ENCODE measurements at places on chromosomes 16 and 17. TPM values are rescaled to one million over a fixed set of nuclear protein-coding genes. Genes with fewer than 3 reads are reported as not detected.

RNF222 gene
- not detected for polyA plus RNA-seq

SCNN1B gene
- not detected for polyA plus RNA-seq

OR4D2 gene
- not detected for polyA plus RNA-seq

PYY gene
- polyA plus RNA-seq: not detected

CCL3 gene
- not detected for polyA plus RNA-seq

CFAP20 gene
- 36.3 TPM for polyA plus RNA-seq

TPSB2 gene
- polyA plus RNA-seq: not detected

NUPR1 gene
- 108 TPM for polyA plus RNA-seq

CMTM4 gene
- 19.2 TPM for polyA plus RNA-seq

- no peak for DNase-seq
Measured at GRCh38 chr17:60169921-60170817, 20.4 kb downstream of the CA4 start.

DNA sequence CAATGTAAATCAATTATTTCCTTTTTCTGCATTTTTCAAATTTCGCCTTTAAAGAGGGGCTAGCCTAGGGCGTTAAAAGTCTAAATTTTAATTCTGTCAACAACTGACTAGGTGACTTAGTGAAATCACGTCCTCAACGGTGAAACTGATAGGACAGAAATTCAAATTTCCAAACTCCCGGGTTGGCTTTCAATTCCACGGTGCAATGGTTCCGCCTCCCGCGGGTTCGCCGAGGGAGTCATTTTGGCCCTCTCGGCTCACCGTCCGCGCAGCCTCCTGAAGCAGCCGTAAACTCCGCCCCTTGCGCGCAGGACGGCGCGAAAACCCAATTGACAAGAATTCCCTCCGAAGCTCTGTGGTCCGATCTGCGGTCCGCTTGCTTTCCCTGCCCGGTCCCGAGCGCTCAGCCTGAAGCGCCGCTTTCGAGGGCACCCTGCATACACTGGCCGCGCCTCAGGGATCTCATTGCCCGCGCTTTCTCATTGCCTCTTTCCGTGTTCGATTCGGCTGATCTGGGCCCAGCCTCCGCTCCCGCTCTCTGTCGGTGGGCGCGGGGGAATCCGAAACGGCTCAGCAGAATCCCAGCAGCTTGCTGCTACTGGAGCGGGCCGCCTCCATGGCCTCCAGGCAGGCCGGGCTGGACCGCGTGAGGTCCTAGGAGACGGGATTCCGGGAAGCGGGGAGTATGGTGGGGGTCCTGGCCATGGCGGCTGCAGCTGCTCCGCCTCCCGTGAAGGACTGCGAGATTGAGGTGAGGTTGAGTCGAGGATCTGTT lies at the start of gene ATAD5:
Gene ATAD5 (plus strand): TSS at position 304 of the 775 bp plus-strand sequence. CDS start 382 bp downstream, at position 686.
- peak; percentile 70 for DNase-seq

- DNase-seq: no peak
Measured at GRCh38 chr17:81511804-81512561, 616 bp downstream of the ACTG1 start.

DNA sequence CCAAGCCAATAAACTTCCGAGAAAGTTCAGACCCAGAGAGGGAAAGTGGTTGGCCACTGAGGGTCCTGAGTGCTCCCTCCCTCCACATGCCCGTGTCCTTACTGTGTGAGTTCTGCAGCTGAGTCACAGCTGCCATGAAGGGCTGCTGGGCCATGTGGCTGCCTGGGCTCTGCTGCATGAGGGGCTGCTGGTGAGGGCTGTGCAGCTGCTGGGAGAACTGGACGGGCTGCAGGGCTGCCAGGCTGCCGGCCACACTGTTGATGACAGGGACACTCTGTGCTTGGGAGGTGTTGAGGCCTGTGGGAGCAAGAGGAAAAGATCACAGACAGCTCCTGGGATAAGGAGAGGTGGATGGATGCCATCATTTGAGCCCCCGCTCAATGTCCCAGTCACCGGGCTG lies 44.0 kb downstream of the HNF1B start:
- no peak for DNase-seq

GRCh38 chr17:49510059-49510719 lies 15.1 kb downstream of the NGFR start:
- DNase-seq: no peak

DNA sequence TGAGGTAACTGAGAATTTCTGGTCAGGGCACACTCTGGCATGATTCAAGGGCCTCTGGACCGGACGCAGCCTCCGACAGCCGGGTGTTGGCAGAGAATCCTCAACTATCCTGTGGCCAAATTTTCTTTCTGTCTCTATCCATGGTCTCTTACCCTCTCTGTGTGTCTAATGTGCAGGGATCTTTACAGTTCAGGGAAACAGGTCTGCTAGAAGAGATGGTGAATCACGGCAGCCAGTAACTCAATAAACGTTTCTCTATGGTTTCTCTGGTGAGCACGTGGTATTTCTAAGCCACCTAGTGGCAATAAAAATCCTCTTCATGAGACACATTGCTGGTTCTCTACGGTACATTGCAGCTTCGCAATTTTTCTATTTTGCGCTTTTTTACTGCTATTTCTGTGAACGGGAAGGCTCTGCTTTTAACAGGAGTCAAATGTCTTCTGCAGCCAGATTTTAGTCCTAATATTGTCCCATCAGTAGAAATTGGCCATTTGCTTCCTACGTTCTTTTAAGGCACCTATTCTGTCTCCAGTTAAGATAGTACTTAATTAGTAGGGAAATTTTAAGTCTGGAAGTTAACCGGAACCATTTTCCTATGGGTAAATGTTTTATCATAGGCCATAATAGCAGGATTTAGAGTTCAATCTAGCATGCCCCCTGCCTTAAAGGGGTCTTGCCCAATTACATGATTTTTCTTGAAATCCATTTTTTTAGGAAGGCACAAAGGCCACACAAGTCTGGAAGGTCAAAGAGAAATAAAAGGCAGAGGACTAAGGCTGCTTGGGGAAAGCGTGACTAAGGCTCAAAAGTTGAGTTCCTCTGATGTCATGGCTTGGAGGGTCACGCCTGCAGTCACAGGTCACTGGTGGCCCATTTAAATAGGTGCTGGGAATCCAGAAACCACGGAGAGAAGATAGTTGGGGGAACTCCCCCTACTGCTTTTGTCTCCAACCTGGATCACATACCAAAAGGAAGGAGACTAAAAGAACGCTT lies 31.5 kb downstream of the QPRT start:
- peak; percentile 48 for DNase-seq

- DNase-seq: no peak
Measured at GRCh38 chr16:48596326-48596725, 13.7 kb downstream of the N4BP1 start.

GRCh38 chr17:75731716-75732498 lies 10.6 kb downstream of the ITGB4 start:
- DNase-seq: no peak

- DNase-seq: no peak
Measured at GRCh38 chr17:14359163-14360020, 58.5 kb downstream of the HS3ST3B1 start.

DNA sequence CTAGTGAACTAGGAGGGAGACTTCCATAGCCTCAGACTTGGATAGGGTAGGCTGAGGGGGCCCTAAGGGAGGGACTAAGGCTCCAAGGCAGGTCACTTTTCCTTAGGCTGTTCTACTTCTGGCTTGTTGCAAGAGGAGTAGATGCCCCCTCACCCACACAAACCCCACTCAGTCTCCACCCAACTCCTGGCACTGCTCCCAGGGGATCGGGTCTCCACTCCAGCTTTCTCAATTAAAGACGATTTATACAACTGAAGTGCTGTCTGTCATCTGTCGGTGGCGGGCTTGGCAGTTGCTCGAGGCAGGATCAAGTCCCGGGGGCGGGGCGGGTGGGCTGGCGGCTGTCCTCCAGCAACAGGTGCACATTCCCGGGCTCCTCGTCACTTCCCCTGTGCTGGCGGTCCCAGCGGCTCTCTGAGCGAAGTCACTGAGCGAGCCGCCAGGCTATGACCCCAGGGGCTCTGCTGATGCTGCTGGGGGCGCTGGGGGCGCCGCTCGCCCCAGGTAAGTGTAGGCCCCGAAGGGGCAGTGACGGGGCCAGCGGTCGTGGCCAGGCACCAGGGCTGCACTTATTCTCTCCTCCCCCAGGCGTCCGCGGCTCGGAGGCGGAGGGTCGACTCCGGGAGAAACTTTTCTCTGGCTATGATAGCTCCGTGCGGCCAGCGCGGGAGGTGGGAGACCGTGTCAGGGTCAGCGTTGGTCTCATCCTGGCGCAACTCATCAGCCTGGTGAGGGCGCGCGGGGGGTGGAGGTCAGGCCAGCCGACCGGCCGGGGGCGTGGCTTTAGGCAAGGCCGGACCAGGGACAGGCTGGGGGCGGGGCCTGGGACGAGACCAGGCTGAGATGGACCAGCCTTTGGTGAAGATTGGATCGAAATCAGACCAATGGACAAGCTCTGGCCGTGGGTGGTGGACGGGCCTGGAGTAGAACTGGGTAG lies at the start of gene CHRNB1:
Gene CHRNB1 (plus strand): TSS at position 380 of the 937 bp plus-strand sequence. CDS start 67 bp downstream, at position 447.
- no peak for DNase-seq

DNA sequence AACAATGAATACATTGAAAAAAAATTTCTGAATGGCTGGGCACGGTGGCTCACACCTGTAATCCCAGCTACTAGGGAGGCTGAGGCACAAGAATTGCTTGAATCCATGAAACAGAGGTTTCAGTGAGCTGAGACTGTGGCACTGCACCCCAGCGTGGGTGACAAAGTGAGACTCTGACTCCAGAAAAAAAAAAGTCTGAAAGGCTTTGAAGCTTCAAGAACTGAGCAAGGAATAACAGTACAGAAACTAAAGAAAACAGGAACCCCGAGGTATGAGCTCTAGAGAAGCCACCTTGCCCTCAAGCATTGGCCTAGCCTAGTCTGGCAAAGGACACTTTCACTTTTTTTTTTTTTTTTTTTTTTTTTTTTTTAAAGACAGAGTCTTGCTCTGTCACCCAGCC lies 45.0 kb downstream of the TEX2 start:
- no peak for DNase-seq

GRCh38 chr17:7208027-7208571 lies 11.5 kb downstream of the DLG4 start:
- no peak for DNase-seq

GRCh38 chr16:71895679-71896365 lies 491 bp downstream of the IST1 start:
- DNase-seq: no peak

DNA sequence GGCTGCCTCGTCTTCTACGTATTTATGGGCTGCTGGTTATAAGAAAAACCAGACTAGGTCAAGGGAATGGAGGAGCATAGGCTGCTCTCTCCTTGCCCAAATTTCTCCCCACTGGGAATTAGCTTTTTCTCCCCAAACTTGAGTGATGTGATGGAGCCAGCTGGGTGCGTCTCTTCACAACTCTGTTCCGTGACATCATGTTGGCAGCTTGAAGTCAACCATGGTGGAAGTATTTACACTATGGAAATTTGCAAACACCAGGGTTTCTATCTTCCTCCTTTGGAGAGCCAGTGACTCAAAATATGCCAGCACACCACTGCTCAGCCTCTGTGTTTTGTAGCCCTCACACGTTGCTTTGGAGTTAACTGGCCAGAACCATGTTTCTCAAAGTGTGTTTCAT lies 78.1 kb downstream of the OR1D5 start:
- DNase-seq: no peak

DNA sequence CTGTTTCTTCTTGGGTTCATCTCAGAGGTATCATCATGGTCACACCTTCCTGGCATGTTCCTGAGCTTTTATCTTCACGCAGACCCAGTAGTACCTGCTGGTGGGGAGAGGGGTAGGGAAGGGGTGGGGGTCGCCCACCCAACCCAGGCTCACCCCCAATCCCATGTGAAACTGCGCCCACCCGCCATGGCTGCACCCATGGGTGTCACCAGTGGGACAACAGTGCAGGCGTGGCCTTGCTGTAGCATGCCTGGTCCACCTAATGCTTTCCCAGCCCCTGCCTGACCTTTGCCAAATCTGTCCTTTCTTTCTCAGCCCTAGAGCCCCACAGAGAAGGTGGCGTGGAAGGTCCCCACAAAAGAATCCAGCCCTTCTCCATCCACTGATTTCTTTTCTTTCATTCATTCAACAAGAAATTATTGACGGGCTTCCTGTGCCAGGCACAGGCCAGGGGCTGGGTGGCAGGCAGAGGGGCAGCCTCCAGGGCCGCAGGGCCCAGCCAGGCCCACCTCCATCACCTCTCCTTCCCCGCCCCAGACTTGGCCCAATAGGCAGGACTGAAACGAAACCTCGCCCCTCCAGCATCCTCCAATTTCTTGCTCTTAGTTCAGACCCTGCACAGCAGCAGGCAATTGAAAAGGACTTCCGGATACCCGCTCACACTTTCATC lies 79.1 kb upstream of the TNRC6C start:
- no peak for DNase-seq

GRCh38 chr17:30220414-30220813 lies 15.1 kb downstream of the SLC6A4 start:
- DNase-seq: no peak

DNA sequence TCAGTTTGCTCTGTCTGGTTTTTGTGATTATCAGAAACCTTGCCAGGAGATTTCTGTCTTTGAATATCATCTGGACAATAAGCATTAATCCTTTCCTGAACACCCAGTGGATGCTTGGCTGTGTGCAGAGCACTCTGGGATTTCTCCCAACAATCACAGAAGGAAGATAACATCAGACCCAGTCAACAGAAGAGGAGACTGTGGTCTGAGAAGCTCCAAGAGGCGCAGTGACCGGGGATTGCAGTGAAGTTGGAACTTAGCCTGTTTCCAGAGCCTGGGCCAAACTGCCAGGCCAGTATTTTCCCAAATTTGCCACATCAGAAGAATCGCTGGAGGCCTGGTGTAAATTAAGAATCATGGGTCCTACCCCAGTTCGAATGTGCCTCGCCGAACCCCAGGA lies 264.7 kb downstream of the C16orf95 start:
- no peak for DNase-seq

DNA sequence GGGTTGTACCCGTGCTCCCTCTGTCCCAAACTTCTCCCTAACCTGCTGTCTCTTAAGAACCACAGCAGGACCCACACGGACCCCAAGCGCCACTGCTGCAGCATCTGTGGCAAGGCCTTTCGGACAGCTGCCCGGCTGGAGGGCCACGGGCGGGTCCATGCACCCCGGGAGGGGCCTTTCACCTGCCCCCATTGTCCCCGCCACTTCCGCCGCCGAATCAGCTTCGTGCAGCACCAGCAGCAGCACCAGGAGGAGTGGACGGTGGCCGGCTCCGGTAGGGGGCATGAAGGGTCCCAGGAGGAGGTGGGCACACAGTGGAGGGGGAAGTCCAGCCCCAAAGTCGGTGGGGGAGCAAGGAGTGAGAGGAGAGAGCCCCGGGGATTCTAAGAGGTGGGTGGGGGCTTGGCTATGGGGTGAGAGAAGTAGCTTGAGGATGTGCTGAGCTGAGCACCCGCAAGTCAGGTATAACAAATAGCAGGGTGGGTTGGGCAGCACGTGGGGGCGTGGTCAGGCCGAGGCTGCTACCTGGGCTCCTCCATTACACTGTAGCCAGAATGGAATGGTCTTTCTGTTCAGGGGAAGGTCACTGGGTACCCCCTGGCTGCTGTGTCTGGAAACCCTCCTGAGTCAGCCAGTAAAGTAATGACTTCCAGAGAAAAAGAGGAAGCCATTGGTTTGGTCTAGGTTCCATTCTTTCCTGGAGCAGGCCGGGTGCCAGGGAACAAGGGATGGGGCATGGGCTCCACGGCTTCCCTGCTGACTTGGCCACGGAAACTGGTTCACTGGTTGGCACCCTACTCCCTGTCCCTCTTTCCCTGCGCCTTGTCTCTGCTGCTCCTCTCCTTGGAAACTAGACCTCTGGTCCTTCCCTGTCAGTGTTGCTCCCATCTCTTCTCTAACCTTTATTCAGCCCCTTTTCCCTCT lies 7.1 kb downstream of the PRSS53 start:
- no peak for DNase-seq

Data from AG04450 (cell line).